ENCODE measurements at places on chromosomes 1 and 21. TPM values are rescaled to one million over a fixed set of nuclear protein-coding genes. Genes with fewer than 3 reads are reported as not detected.

The GJC2 gene
- total RNA-seq, result 2.4 TPM

The AKR7A3 gene
- 1.4 TPM for total RNA-seq

The ORC1 gene
- 14.3 TPM for total RNA-seq

The MMEL1 gene
- 0.46 TPM for total RNA-seq

The IFI44 gene
- 2.0 TPM for total RNA-seq

The C1orf167 gene
- not detected for total RNA-seq
